ENCODE measurements at places on chromosomes 4 and X.

DNA sequence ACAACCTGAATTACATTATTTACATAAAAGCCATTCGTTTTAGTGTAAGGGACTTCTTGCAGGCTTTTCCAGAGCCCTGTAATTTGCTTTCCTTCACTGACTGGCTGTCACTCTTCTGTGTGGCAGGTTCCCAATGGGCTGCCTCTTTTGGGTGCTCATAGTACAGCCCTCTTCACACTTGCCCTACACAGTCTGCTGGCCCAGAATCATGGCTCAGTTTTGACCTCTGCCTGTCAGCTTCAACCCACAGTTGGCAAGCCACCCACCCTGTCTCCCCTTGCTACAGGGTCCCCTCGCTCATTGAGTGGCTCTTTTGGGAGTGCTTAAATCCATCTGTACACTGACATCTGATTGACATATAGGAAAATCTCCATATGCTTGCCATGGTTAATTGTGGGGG is 97.9 kb downstream of the GBA3 start:
- no peak overlapping the region for H3K27ac ChIP-seq
- no peak for DNase-seq
- no peaks in the 10 kb centered on the region for H3K4me1 ChIP-seq
- no peaks in the 10 kb centered on the region for H3K36me3 ChIP-seq

- no peak overlapping the region for H3K4me3 ChIP-seq
- H3K4me1 ChIP-seq: peaks cover 2% of the 10 kb centered on the region
- no peaks in the 10 kb centered on the region for H3K36me3 ChIP-seq
- no peak overlapping the region for H3K27ac ChIP-seq
- DNase-seq: no peak
These were observed 8.4 kb upstream of the LDOC1 start for GRCh38 chrX:141185366-141185765.

DNA sequence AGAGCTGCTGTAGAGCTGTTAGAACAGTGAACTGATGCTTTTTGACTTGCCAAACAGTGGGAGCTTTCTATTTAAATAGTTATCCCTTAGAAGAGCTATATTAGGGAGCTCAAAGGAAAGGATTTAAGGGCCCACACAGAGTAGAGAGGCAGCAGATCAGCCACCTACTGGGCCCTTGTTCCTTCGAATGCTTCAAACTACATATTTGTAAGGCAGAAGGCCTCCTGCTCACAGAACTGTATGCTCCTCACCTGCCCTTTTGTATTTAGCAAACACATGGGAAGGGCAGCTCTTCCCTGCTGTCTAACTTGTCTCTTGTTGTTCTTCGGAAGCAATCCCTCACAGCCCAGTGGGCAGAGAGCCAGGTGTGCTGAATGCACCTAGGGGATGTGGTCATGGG is 38.0 kb downstream of the IL1RAPL1 start:
- H3K4me1 ChIP-seq: no peaks in the 10 kb centered on the region
- H3K4me3 ChIP-seq: no peak overlapping the region
- H3K27me3 ChIP-seq: no peaks in the 10 kb centered on the region

DNA sequence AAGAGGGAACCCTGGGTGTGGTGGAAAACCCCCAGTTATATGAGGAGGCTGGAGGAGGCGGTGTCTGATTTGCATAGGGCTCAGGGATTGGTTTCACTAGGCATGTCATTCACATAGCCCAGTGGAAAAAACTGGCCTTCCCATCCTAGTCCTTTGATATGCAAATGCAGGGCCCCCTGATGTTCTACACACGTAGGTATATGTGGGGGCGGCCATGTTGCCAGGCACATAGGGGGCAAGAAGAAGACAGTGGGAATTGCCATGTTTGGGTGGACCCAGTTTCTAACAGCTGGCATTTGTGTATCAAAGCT is 34.0 kb upstream of the ENPP6 start:
- no peak for DNase-seq
- no peak overlapping the region for H3K4me3 ChIP-seq
- H3K4me1 ChIP-seq: no peaks in the 10 kb centered on the region
